Stimulated activated CD8-positive, alpha-beta memory T cell treated with anti-CD3 and anti-CD28 coated beads, Interleukin-15, amount 100 ng/mL, for 1 hour (primary cell): ENCODE measurements at places on chromosomes 1 and 21.

DNA sequence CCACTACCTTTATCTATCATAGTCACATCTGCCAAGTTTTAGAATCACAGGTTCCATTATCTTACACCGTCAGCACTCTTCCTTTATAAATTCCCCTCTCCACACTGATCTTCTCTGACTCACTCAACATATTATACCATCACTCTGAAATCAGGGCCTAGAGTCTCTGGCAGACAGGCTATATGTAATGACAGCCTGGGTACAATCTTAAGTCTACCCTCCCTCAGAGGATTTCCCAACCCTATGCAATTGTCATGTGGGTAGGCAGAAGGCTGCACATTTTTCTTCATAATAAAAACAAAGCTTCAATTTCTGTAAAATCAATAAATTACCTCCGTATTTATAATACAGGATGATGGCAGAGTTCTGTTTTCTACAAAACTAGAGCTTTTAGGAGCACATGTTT is 138.0 kb downstream of the RERE start:
- DNase-seq: no peak

GRCh38 chr1:25729045-25729444 is 70.9 kb upstream of the SELENON start:
- no peak for DNase-seq

DNA sequence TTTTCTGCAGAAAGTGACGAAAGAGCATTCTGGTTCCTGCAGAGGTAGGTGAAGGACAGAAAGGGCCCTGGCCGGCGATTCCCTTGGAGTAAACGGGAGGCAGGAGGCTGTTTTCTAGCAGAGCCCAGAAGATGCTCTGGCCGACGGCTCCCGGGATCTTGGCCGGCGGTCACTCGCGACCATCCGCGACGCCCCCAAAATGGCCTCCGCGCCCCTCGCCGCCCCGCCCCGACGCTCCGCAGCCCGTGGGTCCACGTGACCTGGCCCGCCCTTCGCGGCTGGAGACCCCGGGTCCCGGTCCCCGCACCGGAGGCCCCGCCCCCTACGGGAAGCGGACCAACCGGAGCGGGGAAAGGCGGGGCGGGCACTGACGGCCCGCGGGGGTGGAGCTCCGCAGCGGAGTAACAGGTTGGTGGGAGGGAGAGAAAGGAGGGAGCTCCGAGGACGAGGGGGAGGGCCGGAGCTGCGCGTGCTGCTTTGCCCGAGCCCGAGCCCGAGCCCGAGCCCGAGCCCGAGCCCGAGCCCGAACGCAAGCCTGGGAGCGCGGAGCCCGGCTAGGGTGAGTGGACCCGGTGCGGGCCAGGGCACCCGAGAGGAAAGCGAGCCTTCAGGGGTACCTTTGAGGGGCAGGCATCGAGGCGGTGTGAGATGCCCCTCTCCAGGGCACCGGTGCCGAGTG is at the start of gene CGN:
Gene CGN, plus strand, starts transcription at position 431 of the 679 bp plus-strand sequence. CDS start 7,133 bp downstream, outside the sequence.
- DNase-seq: peak; percentile 69

DNA sequence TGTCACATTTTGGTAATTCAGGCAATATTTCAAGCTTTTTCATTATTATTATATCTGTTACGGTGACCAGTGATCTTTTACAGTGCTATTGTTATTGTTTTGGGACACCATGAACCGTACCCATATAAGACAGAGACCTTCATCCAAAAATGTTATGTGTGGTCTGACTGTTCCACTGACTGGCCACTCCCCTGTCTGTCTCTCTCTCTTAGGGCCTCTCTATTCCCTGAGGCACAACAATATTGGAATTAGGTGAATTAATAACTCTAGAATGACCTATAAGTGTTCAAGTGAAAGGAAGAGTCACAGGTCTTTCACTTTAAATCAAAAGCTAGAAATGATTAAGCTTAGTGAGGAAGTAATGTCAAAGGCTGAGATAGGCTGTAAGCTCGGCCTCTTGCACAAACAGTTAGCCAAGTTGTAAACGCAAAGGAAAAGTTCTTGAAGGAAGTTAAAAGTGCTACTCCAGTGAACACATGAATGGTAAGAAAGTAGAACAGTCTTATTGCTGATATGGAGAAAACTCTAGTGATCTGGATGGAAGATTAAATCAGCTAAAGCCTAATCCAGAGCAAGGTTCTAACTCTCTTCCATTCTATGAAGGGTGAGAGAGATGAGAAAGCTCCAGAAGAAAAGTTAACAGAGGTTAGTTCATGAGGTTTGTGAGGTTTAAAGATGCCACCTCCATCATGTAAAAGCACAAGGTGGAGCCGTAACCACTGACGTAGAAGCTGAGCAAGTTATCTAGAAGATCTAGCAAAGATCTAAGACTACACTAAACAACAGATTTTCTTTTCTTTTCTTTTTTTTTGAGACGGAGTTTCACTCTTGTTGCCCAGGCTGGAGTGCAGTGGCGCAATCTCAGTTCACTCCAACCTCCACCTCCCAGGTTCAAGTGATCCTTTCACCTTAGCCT is 19.7 kb upstream of the DIPK1A start:
- DNase-seq: no peak

DNA sequence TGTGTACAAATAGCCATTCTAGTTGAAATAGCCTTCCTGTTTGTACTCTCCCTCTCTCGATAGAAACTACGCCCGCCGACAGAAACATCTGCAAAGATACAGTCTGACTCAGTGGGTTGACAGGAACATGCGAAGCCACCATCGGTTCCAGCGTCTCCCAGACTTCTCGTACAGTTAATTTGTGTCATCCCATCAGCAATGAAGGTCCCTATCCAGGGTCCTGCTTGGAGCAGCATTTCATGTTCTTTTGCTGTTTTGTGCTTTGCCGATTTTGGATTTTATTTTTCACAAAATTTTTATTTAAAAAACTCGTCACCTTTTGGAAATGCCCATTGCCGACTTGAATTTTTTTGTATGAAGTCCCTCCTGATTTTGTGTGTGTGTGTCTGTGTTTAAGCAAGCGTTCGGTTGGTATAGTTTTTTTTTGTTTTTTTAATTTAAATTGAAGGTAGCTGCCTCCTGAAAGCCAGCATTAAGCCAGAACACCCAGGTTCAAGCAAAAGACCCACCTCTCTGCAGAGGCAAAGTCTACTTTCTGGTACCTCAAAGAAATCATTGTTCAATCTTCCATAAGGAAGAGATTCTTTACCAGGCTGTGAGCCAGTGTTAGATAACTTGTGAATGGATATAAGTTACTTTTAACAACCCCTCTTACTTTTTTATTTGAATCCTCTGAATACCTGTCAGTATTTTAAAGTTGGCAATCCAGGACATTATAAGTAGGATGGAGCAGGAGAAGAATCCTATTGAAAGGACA is 14.7 kb downstream of the FNDC5 start:
- no peak for DNase-seq

DNA sequence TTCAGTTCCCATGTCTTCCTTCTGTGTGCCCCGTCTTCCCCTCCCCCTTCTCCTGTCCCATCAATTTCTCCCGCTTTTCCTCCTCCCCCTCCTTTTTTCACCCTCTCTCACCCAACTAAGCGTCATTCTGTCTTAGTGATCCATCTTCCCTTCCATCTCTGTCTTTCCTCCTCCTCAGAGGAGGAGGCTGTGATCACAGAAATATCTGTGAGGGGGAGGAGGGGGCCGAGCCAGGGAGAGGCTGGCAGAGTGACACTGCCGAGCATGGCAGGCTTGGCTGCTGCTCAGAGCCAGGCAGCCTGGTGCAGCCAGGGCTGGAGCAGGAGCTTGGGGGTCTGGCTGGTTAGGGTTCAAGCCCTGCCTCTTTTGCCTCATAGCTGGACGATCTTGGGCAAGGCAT is 7.6 kb downstream of the HTR6 start:
- no peak for DNase-seq

DNA sequence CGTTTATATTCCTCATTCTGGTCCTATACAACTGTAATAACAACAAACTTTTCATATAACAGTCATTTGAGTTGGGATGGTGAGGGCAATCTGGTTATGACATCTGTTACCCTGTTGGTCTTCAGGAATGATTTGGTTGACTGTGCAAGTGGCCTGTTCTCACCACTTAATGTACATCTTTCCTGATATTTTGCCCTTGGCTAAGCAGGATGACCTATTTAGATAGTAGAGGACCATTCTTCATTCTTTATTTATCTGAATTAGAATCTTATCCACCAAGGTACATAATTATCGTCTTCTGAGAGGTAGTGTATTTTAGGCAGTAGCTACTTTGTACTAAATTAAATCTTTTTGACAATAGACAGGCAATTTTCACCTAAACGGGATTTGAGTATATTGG is 154.3 kb downstream of the DNM3 start:
- DNase-seq: no peak

GRCh38 chr1:205580140-205580922 is 51.5 kb downstream of the ELK4 start:
- DNase-seq: no peak

GRCh38 chr1:207841293-207841692 is 69.6 kb downstream of the CD34 start:
- no peak for DNase-seq

GRCh38 chr1:228901936-228902681 is 166.8 kb downstream of the RHOU start:
- DNase-seq: no peak

DNA sequence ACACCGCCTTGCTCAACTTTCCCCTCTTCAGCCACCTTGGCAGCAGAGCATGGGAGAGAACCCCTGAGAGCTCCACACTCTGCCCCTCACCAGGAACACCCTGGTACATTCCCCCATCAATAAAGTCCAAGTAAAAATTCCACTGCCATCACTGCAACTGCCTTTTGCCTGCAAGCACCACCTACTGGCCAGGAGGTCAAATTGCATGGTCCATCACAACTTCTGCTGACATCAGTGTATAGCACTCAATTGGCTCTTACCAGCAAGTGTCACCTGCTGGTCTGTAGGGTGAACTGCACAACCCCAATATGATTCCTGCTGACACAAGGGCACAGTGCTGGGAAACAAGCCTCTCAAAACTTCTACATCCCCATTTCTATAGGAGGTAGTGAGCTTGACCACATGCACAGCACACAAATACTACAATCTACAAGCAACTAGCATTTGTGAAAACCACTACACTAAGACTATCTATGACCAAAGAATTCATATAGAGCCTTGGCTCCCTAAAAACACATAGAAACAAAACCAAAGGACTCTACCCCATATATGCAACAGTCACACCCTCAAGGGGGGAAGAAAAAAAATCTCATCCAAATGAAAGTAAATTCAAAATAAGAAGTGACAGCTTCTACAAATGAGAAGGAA is 69.2 kb downstream of the FASLG start:
- no peak for DNase-seq

DNA sequence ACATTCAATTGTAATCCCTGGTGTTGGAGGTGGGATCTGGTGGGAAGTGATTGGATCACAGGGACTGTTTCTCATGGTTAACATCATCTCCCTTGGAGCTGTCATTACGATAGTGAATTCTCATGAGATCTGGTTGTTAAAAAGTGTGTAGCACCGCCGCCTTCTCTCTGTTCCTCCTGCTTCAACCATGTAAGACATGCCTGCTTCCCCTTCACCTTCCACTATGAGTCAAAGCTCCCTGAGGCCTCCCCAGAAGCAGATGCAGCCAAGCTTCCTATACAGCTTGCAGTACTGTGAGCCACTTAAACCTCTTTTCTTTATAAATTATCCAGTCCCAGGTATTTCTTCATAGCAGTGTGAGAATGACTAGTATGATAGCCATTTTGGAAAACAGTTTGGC is 30.1 kb upstream of the TRIM62 start:
- no peak for DNase-seq

DNA sequence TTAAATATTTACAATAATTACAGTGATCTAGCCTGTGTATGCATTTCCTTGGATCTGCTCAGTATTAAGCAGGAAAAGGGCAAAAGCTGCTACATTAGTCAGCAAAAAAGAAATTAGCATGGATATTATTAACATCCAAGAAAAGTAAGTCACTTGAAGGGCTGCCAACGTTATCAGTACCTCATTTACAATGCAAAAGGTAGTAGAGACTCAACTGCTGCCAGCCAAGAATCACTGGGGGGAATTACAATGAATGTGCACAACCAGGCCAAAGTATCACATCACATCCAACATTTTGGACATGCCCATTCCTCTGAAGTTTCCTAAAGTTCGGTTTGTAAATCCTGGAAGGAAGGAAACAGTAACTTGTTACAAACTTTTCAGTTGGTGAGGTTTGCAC is 1.9 kb downstream of the CNN3 start:
- DNase-seq: no peak

- no peak for DNase-seq
Observed at GRCh38 chr1:210657806-210658205, 329.1 kb downstream of the HHAT start.

GRCh38 chr1:36080801-36081200 is 3.1 kb upstream of the TEKT2 start:
- DNase-seq: no peak

DNA sequence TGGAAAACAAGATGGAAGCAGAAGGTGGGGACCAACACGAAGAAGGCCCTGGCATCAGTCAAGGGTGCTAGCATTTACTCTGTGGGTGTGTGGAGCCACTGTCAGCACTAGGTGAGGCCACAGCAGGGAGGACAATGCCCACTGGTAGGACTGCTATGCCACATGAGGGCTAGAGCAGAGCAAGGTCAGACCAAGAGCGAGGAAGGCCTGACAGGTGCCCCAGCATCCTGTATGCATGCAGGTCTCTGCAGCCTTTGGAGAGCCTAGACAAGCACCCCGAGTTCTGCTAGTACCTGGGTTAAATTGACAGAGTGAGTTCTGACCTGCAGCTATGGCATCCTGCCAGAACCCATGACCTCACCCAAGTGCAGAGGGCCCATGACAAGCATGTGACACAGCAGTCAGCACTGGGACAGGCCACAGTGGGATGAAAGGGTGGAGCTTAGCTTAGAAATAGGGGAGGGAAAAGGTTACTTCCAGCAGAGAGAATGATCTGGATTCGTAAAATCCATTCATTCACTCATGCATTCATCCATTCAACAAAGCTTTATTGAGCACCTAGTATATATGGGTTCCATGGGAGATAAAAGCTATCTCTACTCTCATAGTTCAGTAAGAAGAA is 9.0 kb upstream of the CSF1 start:
- no peak for DNase-seq

GRCh38 chr1:65480684-65481405 is 60.4 kb downstream of the LEPR start:
- DNase-seq: no peak

DNA sequence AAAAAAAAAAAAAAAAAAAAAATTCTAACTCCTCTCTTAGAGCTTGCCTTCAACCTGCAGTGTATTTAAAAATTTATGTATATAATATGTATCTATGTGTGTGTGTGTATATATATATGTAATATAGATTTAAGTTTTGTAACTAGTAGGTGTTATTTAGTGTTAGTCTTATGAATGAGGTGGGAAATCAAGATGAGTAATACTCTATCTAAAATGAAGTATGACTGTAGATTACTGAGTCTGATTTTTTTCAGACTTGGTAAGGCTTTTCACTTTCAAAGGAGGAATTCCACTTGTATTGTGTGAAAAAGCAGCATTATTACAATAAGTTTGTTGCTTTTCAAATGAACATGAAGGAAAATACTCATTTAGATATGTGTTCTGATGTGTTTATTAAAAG is 5.4 kb upstream of the DNM3 start:
- no peak for DNase-seq

DNA sequence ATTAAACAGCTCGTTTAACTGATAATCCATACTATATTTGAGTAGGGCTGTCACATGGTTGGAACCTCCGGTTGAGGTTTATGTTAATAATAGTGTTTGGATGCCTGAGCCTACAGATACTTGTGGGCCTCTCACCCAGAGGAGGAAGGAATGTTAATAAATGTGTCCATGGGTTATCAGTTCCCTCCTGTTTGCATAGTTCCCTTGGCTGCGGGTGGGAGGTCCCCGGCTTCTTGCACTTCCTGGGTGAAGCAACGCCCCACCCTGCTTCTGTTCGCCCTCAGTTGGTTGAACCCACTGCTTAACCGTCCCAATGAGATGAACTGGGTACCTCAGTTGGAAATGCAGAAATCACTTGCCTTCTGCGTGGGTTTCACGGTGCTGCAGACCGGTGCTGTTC is 23.6 kb upstream of the GBP1 start:
- no peak for DNase-seq
